ENCODE measurements at places on chromosomes 6 and 20.

DNA sequence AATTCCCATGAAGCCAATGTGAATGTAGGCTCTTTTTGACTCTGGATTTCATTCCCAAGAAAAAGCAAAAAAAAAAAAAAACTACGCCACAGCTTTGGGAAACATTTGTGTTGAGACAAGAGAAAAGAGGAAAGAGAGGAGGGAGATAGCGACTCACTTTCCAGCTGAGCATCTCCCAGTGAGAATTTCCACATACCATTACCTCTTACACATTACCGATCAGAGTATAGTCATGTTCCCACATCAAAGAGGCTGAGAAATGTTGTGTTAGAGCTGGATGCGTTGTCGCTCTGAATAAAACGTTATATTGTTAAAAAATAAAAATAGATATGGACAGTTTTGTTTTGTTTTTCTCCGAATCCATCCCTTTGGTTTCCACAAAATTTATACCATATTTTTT lies 1019.3 kb upstream of the ADGRB3 start:
- no peak for DNase-seq

GRCh38 chr20:58839991-58840747 lies 10.5 kb downstream of the GNAS-AS1 start:
- DNase-seq, result no peak

DNA sequence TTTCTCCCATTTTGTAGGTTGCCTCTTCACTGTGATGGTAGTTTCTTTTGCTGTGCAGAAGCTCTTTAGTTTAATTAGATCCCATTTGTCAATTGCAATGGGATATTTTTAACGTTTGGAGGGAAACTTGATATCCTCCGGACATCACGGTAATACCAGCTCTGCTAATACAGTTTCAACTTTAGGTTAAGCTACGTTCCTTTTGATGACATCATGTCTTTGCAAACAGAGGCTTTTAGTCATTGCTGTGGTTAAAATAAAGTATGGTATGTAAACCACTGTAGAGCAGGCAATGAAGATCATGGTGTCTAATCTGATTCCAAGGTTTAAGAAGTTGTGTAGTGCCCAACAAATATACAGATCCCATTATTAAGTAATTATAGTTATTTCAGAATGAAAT lies 168.0 kb upstream of the CHD6 start:
- DNase-seq, result no peak

DNA sequence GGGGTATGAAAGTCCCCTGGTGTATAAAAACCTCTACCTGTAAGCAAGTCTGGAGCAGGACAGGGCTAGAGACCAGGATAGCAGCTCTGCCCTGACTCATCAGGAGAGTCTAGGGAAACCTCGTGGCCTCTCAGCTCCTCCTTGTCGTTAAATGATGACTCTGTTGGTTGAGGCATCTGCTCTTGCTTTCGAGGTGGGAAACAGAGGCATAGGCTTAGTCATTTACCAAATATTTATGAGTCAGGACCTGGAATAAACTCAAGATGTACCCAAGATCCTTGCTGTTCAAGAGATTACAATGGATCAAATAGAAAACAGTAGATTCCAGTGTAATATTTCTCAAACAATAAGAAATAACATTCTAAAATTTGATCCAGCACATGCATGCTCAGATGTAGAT lies 5.5 kb downstream of the MANBAL start:
- DNase-seq, result no peak

- no peak for DNase-seq
These were observed 1.6 kb downstream of the MAP1LC3A start for GRCh38 chr20:34560141-34560523.

DNA sequence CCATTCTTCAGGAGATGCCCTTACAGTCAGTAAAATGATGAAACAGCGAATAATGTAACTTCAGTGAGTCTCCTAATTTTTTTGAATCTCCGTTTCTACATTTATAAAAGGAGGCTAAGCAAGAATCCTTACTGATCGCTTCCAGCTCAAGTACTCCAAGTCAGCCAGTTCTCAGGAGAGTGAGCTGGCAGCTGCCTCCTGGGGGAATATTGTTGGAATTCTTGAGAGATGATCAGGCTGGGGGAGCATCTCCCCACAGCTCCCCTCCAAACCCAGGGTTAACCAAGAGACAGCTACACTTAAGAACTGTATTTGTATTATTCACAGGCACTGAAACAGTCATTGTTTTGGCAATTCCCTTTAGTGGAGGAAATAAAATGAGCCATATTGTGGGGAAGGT lies 89.1 kb upstream of the PCSK2 start:
- no peak for DNase-seq

DNA sequence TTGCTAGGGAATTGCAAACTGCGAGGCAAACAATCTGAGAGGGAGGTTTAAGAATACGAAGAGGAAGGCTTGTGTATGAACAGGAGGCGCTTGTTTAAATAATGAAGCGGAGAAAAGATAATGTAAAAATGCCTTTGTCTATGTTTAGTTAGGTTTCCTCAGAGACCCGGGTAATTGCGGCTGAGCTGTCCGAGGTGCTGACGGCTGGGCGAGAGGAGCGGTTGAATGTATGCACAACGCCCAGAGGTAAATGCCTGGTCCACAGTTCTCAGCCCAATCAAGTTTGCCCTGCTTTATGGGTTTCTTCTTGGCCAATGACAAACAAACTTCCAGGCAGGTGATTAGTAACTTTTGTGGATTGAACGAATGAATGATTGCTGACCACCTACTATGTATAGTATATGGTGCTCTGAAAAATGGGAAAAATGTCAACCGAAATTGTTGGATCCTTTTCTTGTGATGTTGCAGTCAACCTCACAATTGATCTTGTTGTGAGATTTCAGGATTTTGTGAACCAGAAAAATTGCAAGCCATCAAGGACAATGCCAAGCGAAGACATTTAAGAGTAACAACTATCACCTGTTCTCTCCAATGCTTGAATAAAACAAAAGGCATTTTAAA lies 38.3 kb upstream of the SLC32A1 start:
- DNase-seq, result no peak

DNA sequence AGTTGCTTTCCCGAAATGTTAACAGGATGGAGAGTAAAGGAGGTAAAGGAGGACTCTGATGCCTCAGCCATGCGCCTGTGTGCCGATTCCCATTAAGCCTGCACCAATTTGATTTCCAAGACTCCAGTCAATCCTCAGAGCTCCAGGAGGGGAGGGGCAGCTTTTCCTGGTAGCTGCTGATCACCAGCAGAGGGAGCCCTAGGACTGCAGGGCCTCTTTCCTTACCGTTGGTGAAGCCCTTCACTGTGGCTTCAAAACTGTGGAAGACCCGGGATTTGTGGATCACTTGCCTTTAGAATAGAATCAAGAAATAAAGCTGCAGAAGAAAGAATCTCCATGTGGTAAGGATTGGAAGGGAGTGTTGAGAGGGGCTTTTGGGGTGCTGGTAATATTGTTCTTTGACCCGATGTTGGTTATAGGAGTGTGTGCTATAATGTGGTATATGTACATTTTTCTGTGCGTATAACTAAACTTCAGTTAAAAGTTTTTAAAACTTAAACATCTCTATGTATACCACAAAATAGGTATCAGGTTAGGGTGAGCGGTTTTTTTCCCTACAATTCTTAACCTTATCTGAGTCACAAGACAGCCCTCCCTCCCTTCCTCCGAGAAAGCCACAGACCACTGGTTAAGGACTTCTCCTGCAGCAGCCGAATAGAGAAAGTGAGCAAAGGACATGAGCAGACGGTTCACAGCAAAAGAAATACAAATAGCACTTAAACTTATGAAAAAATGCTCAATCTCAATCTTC lies 6.9 kb upstream of the OSER1 start:
- no peak for DNase-seq

DNA sequence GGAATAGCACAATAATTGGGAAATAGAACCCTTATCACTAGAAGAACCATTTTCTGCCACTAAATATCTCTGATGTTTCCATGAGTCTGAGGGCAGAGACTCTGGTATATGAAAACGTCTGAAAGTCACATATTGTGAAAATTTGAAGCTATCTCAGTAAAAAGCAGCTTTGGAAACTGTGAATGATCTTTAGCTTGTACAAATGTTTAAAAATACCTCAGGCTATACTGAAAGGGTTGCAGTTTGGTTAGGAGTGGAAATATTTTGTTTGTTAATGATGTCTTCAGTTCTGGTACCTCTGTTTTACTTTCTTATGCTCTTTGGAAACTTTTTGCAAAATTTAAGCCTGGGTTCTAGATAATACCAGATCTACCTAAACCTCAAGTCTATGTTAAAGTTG lies 135.0 kb downstream of the SLC16A10 start:
- no peak for DNase-seq

- DNase-seq, result no peak
These were observed 11.5 kb upstream of the TMC2 start for GRCh38 chr20:2524709-2525506.

- DNase-seq, result no peak
These were observed 14.4 kb downstream of the DUSP22 start for GRCh38 chr6:306641-307061.

DNA sequence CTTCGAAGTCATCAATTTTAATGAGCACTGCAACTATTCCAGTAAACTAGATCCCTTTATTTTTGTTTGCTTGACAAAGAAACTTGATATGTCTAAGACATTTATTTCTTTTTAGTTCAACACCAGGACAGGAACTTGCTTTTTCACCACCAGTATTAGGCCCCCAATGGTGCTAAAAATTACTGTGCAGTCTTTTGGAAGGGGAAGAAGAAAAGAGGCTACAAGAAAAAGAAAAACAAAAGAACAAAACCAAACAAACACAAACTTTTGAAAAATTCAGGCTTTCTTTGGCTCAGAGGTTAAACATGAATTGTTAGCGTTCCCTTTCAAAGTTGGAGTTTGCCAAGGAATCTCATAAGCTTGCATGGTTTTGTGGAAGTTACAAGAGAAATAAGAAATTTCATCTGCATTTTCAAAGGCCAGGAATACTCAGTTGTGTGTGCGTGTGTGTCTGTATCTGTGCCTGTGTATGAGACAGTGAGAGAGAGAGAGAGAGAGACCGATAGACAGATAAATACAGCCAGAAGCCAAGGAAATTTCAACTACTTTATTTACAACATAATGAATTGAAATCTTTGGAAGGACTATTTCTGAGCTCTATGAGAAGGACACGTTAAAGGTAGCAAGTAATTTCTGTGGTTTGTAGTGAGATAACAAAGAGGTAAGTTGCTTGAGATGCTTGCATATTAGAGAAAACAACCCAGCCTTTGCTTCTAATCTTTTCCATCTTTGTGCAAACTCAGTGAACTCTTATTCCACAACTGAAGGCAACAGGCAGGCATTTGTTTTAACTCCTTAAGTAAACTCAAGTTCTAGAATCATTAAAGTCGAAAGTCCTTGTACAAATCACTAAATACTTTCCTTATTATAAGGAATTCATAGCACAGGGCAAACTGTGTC lies 171.0 kb upstream of the CITED2 start:
- DNase-seq, result no peak

DNA sequence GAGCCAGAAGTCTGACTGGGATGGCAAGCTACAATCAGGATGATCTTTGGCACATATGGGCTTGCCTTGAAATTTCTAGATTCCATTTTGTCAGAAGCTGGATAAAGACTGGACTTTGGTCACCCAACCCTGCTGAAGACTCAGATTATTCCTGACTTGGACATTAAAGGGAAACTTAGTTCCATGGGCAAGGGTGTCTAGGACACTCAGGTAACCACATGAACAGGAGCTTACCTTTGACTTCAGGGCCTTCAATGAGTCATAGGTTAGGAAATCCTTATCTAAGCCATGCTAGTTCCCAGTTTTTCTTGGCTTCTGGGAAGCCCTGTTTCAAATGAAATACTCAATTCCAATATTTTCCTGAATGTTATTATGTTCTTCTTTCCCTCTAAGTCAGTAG lies 28.5 kb upstream of the IFNGR1 start:
- no peak for DNase-seq

GRCh38 chr20:53316206-53316937 lies 277.3 kb downstream of the ZNF217 start:
- no peak for DNase-seq

- DNase-seq, result no peak
These were observed at the start of gene SMIM28 for GRCh38 chr6:138377844-138378243. SMIM28 (plus strand) TSS chr6:138377905; CDS start chr6:138378073, 168 bp downstream.

DNA sequence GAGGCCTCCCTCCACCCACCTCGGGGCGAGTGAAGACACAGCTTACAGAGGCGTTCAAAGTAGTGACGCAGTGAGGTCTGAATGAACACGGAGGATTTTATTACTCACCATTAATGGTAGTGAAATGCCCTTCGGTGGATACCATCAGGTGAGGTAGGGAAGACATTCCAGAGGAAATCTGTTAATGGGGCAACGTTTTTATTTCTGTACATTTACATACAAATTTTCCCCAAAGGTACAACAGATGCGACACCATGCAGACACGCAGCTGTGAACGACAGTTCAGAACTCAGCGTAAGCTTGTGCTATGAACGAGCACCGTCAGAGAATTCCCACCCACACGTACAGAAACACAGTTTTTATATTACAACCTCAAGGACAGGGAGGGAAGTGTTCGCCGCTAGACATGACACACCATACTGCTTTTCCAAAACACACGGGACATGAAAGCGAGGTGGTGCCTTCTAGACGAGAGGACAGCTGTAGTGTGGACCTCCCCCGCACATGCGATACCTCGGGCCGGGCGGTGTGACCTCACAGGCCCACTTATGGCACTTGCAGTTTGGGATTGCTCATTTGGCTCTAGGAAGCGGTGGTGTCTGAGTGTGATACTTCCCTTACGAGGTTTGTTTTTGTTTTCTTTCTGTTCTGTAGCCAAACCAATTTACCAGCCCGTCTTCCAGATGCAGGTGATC lies 10.7 kb downstream of the PSMG4 start:
- no peak for DNase-seq

GRCh38 chr6:105898286-105898685 lies 187.8 kb upstream of the PRDM1 start:
- DNase-seq, result no peak

DNA sequence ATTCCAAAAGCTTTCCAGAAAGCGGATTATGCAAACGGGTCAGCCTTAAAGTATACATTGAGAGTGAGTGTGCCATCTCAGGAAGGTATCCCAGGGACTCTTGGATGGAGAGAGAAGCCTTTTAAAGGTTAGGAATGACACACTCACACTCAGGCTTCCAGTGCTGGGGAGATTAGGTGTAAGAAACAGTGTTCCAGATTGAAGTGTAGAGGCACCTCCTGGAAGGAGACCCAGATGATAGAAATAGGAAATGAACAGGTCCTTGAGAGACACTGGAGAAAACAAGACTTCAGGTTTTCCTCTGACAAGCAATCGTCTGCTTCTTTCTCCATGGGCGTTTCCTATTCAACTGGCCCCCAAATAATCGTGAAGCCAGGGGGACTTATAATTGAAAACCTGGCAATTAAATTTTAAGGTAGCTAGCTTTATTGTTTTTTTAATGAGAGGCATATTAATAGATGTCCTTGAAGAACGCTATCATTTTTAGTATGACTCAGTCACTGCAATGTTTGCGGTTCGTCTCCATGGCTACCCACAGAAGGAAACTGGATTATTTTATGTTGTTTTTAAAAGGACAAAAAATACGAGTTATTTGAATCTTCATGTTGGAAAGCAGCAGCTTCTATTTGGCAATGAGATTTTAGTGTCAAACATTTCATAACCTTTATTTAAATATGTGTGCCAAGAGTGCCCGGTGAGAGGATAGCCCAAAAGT lies 85.3 kb downstream of the TRMT6 start:
- DNase-seq, result no peak

GRCh38 chr6:43838276-43839036 lies 68.4 kb downstream of the VEGFA start:
- DNase-seq, result no peak

GRCh38 chr20:49615401-49616153 lies 47.6 kb upstream of the PTGIS start:
- no peak for DNase-seq

GRCh38 chr6:19736066-19736465 lies 101.1 kb upstream of the ID4 start:
- DNase-seq, result no peak
